ENCODE measurements at places on chromosomes 12 and 14.

DNA sequence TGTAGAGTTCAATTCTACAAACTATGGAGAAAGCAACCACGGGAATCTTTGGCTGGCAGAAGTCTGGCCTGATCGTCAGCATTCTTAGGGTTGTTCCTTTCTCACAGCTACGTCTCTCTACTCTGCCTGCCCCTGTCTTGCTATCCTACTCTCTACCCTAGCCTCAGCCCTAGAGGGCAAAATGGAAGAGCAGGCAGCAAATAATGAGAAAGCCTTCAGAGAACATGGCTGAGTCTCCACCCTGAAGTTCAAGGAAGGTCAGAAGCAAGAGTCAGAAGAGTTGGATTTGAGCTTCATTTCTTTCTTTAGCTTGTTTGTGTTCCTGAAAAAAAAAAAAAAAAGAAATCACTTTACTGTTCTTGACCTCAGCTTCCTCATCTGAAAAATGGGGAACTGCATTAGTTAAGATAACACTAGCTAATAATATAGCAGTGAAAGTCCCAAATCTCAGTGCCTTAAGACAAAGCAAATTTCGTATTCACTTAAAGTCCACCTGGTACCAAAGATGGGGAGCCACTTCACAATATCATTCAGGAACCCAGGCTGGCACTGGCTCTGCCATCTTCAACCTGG, 50.2 kb upstream of the CCND2 start:
- DNase-seq, result no peak

GRCh38 chr12:20232931-20233675, 135.2 kb upstream of the PDE3A start:
- no peak for DNase-seq

DNA sequence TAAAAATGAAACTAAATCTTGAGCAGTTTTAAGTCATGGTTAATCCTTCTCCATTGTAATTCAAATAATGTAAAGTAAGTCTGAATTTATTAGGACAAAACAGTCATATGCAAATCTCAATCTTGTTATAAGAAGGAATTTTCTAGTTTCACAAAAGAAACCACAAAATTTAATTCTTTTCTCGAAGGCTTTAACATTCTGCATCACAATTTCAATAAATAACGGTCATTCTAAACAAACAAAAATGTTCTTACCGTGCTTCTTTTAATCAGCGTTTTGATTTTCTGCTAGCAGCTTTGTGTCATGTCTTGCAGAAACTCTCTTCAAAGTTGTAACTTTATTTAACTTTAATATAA, 225 bp downstream of the CLEC2B start:
- DNase-seq, result no peak

GRCh38 chr12:53381731-53382630, 2.0 kb downstream of the SP1 start:
- DNase-seq, result peak; percentile 73

- DNase-seq, result peak; percentile 64
Measured at GRCh38 chr14:94548999-94549985, 11.9 kb upstream of the SERPINA4 start.

DNA sequence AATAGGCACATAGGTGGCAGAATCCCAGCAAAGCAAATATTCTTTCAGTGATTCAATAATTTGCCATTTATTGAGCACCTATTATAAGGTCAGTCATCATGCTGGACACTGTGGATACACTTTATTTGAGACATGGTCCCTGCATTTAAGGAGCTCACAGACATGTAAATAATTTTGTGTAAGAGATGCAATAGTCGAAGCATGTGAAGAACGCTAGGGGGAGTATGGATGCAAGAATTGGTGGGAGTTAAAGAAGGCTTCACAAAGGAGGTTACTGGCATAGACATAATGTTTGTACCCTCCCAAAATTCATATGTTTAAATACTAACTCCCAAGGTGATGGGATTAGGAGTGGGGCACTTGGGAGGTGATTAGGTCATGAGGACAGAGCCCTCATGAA, 260.6 kb upstream of the GARIN6 start:
- peak; percentile 69 for DNase-seq

DNA sequence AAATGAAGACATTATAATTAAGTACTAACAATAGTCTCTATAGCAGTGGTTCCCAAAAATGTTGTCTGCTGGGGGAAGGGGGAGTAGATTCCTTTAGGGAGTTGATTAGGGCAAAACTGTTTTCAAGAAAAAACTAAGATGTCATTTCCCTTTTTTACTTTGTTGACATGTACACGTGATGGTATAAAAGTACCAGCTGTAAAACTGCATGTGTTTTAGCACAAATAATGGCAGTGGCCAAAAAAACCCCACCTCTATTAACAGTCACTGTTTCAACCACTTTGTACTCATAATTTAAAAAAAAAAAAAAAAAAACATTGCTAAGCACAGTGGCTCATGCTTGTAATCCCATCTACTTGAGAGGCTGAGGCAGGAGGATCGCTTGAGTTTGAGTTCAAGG, 61.7 kb downstream of the PPP1R12A start:
- no peak for DNase-seq

- DNase-seq, result no peak
Measured at GRCh38 chr12:93667672-93668071, 9.5 kb upstream of the CRADD start.

DNA sequence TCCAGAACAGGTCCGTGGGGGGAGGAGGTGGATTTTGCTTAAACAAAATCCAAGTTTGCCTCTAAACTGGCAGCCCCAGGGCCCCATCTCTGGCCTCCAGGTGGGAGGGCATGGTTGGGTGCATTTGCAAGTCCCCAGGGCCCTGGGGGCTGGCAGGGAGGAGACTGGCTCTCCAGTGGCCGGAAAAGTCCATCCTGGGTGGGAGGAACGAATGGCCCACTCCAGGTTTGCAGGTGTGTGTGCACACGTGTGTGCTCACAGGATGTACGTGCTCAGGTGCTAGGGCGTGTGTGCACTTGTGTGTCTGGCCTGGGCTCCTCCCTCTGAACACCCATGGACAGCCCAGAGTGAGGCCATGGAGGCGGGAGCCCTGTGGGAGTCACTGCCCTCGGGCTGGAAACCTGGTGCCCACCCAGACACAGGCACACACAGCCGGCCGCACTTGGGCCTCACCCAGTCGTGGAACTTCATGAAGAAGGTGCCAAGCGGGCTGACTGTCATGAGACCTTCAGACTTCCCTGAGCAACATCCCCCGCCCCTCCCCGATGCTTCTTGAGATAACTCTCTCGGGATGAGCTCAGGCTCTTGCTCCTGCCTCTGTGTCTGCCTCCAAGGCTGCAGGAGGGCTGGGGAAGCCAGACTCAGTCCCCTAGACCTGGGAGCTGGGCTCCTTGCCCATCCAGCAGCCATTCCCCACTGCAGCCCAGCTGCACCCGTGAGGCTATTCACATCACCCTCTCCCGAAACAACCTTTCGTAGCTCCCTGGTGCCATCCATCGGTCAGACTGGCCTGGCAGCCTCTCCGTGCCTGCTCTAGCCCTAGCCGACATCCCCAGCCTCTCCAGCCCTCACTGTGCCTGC, 9.4 kb downstream of the AHNAK2 start:
- peak; percentile 42 for DNase-seq

DNA sequence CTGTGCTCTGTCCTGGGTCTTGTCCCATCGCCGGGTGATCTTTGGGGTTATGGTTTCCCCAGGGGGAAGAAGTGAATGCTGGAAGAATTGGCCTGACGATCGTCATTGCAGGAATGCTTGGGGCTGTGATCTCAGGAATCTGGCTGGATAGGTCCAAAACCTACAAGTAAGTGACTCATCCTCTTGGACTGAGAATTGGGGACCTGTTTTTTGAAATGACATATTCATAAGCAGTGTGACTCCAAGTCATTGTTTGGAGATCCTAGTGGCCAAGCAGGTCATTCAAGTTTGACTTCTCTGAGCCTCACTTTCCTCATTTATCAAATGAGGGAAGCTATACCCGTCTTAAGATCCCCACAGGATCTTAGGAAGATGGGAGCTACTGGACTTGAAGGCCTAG, 25.8 kb downstream of the ERG28 start:
- no peak for DNase-seq

DNA sequence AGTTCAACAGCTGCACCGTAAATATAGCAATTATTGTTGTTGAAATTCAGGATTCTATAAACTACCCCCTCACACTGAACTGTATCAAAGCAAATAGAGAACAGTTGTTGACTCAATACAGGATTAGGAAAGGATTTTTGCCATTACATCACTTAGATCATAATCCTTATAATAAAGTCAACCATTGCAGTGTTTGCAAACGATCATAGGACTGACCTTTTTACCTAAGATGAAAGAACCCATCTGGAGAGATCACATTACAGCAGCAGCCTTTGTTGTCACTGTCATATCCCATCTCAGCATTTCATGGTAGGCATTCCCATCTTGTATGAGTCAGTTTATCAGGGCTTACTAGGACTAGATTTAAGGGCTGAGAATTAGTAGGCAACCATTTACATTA, 96.1 kb downstream of the IPO8 start:
- no peak for DNase-seq

GRCh38 chr14:65840118-65840751, 427.7 kb downstream of the FUT8 start:
- DNase-seq, result no peak

- no peak for DNase-seq
Measured at GRCh38 chr14:34593740-34594375, 36.1 kb downstream of the SNX6 start.

- DNase-seq, result no peak
Measured at GRCh38 chr14:76343386-76343785, 32.6 kb upstream of the ESRRB start.

- DNase-seq, result no peak
Measured at GRCh38 chr14:84403585-84403984, 1126.4 kb upstream of the FLRT2 start.

GRCh38 chr14:51780741-51781140, 79.7 kb upstream of the GNG2 start:
- DNase-seq, result peak; percentile 15

DNA sequence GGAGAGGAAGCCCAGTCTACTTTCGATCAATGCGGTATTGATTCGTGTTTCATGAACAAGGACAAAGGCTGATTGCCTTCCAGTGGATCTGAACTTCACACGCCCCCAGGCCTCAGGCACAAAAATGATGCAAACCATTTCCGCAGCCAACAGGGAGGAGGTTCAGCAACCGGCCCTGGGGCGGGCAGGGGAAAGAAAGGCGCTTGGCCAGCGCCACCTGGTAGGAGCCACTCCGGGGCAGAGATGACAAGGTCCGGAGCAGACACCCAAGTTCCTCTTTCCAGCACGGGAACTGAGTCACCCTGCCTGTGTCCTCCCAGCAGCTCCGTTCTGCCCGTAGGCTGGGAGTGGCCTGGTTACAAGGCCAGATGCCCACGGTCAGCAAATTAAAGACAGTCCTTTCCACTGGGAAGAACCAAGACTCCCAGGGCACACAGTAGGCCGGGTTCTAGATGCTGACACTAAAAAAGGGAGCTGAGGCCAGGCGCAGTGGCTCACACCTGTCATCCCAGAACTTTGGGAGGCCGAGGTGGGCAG, 136.3 kb downstream of the SCARB1 start:
- DNase-seq, result peak; percentile 100

DNA sequence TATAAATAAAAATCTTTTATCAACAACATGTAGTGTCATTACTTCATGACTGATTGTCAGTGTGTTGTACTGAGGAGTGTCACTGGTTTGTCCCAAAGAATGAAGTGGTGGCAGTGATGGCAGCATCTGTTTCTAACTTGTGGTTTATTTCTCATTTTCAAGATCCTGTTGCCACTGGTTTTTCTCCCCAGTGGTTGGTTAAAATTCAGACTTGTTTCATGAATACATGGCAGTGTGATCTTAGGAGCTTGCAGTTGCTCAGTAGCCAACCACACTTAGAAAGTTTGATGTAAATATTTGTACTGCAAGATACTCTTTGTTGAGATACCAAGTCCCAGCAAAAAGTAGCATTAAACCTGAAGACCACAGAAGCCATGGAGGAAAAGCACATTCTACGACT, 69.8 kb downstream of the PLEKHA5 start:
- DNase-seq, result no peak

GRCh38 chr14:104652386-104652785, 37.0 kb upstream of the INF2 start:
- DNase-seq, result no peak

DNA sequence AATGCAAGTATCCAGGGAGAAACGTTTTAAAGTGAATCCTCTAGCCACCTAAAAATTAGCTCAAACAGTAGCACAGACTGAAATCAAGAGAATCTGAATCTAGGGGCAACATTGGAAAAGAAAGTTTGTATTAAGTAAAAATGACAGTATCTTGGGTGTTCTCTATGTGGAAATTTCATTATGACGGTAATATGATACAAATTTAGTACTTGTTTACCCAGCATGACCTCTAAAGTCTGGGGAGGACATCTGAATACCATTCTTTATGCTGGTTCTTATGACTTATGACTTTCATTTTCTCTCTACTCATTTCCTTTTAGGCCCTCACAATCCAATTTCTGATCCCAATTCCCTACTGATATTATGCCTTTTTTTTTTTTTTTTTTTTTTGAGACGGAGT, 14.0 kb downstream of the GTSF1 start:
- no peak for DNase-seq

DNA sequence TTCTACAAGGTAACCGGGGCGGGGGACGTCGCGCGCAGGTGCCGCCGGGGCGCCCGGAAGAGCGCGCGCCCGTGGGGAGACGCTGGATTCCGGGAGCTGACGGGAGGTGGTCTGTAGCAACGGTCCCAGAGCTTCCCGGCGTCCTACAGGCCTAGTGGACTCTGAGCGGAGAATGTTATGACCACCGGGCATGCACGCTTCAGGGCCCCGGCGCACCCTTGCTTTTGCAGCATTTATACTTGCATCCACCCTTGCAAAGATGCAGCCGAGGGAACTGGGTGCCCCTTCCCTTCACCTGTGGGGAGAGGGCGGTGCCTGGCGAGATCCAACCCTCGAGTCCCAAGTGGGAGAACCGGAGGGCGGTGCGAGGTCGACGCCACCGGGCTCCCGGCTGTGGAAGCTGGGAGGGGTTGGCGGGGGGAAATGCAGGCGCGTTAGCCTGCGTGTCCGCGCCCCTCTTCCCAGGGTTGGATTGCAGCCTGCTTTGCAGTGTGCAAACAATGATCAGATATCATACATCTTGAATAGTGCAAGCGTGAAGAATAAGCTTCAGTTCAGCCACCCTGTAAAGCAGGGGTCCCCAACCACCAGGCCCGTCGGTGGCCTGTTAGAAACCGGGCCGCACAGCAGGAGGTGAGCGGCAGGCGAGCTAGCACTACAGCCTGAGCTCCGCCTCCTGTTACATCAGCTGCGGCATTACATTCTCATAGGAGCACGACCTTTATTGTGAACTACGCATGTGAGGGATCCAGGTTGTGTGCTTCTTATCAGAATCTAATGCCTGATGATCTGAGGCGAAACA, 576 bp downstream of the ERP29 start:
- DNase-seq, result peak; percentile 95

DNA sequence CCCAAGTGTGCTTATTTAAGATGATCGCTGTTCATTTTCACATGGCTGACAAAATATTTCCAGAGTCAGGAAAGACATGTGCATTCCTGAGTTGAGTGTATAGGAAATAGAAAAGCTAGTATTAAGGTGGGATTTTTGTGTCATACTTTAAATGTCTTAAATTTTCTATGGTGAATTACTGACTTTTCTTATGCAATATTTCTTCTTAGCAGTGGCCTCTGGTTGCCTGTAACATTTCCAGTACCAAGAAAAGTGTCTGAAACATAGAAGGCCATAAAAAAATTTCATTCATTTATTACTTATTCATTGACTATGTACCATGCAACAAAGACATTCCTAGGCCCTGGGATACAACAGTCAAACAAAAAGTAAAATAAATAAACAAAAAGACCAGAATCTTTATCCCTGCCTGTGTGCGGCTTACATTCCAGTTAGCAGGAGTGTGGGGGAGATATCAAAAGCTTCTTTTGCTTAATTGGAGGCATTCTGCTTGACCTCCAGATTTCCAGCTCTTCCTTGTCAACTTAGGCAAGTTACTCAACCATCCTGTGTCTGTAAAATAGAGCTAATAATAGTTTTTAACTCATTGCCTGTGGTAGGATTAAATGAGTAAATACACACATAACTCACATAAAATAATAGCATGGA, 216.3 kb upstream of the FLRT2 start:
- no peak for DNase-seq

Measured in NB4 (cell line).